ENCODE measurements at places on chromosomes 12 and 14. TPM values are rescaled to one million over a fixed set of nuclear protein-coding genes. Genes with fewer than 3 reads are reported as not detected.

DNA sequence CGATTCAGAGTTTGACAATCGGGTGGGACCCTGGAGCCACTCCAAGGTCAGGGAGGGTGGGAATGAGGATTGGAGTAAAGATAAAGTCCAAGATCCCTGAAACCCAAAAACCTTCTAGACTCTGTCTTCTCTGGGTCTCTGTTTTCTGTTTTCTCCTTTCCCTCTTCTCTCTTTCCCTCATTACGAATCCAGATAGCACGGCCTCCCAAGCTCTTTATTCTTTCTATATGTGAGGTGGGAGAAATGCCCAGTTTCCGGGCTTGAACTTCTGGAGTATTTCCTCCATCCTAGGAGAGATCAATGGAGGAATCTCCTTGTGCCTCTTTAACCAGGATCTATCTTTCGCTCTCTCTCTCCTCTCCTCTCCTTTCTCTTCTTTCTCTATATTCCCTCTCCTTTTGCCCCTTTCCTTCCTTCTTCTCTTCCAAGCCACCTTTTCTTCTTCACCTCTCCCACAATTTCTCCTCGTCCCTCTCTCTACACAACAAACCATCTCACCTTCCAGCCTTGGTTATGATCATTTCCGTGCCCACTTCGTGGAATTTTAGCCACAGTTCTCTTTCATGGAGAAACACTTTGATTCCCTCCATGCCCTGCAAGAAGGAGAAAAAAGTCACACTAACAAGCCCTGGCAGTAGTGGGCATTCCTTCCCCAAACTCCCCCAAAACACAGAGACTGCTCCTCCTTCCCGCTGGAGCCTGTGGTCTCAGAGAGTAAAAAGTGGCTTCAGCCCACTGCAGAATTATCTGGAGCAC lies 4.4 kb downstream of the TBX5 start:
- no peak for DNase-seq

The PGAM5 gene
- polyA plus RNA-seq = 15.1 TPM

- DNase-seq = no peak
Measured at GRCh38 chr12:97292588-97292987, 170.0 kb upstream of the RMST start.

GRCh38 chr12:12224240-12224940 lies 42.5 kb downstream of the LRP6 start:
- DNase-seq = no peak

DNA sequence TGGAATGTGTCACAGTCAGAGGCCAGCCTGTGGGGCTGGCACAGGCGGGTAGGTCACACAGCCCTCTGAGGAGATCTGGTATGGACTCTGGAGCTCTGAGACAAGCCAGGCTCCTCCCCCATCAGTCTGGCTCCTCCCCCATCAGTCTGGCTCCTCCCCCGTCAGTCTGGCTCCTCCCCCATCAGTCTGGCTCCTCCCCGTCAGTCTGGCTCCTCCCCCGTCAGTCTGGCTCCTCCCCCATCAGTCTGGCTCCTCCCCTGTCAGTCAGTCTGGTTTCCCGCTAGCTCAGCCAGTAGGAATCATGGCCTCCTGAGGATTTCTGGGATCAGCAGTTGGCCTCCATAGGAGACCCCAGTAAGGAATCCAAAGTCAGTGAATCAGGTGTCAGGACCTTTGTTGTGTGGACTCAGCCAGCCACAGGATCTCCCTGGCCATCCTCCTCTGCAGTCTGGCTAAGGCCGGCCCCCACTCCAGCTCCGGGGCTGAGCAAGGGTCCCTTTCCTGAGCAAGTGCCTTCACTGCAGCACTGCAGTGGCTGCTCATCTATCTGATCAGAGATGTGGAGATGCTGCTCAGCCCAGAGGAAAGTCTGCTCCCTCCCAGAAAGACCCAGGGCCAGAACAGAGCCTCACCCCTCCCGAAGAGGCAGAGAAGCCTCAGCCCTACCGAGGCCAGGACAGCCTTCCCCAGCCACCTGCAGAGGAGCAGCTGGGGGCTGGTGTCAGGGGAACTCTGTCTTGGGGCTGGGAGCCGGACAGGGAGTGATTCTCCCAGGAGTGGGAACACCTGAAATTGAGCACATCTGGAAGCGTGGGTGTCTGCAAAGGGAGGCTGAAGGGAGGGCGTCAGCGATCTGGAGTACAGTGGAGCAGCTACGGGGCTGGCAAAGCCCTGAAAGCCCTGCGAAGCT lies 35.7 kb downstream of the IQSEC3 start:
- no peak for DNase-seq

GRCh38 chr12:64192644-64193444 lies 29.3 kb downstream of the KICS2 start:
- no peak for DNase-seq

The HCAR3 gene
- 0.05 TPM for polyA plus RNA-seq

The FGF23 gene
- 0.68 TPM for polyA plus RNA-seq

The VSIG10 gene
- polyA plus RNA-seq = 9.1 TPM

DNA sequence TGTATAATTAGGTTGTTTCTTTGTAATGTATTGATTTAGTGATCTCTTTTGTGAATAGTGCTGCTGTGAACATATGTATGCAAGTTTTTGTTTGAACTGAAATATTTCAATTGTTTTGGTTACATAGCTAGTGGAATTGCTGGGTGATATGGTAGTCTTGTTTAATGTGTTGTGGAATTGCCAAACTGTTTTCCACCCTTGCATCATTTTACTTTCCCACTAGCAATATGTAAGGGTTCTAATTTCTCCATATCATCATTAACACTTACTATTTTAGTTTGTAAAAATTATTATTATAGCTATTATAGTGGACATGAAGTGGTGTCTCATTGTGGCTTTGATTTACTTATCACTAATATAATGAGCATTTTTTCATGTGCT lies 5.9 kb downstream of the G2E3 start:
- DNase-seq = no peak

- DNase-seq = no peak
Measured at GRCh38 chr14:33056213-33056612, 117.5 kb downstream of the NPAS3 start.

DNA sequence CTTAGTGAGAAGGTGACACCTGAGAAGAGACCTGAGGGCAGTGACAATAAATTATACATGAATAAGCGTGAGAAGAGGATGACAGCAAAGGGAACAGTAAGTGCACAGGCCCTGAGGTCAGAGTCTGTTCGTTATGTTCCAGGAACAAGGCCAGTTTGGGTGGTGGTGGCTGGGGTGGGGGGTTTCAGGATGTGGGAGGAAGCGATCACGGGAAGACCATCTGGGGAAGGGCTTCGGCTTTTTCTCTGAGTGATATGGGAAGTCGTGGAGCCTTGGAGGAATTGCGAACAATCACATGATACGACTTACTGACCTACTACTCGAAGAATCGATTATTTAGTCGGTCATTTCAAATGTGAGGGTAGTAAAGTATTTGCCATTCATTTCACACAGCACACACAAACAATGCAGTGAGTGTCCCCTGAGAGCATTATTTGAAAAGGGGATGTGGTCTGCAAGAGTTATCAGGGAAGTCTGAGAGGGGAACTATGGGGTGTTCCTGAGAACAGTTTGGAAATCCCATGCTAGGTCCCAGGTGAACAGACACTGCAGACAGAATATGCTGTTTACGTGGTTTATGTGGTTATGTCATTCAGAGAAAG lies 94.7 kb downstream of the SLC38A1 start:
- no peak for DNase-seq

DNA sequence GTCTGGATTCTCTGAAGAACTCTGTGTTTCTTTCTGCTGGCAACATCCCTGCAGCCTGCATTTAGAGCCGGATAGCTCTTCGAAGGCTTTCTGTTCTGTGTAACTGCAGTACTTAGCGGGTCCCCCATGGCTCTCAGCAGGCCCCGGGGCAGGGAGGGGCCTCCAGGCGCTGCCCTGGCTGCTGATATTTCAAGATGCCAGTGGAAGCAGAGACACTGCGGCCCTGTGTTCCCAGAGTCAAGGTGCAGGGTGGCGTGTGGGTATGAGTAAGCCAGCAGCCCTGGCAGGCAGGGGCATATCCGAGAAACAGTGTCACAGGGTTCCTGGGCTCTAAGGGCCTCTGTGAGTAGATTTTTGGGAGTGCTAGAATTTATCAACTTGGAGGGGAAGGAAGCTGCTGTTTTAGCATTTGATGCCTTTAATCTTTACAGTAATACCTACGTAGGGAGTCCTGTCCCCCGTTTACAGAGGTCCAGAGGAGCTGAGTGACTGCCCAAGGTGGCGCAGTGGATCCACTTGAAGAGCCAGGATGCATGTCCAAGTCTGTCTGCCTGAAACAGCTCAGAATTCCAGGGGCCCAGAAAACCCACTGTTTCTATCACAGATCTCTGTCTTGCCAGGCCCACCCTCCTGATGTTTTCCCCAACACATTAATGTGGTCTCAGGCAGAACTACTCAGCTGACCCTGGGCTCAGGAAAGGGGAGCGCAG lies 16.2 kb downstream of the ESRRB start:
- DNase-seq = no peak

GRCh38 chr12:63103494-63104131 lies 47.4 kb downstream of the AVPR1A start:
- no peak for DNase-seq

The CMA1 gene
- not detected for polyA plus RNA-seq

The VWF gene
- polyA plus RNA-seq = 181 TPM

The FBLN5 gene
- polyA plus RNA-seq = 122 TPM

DNA sequence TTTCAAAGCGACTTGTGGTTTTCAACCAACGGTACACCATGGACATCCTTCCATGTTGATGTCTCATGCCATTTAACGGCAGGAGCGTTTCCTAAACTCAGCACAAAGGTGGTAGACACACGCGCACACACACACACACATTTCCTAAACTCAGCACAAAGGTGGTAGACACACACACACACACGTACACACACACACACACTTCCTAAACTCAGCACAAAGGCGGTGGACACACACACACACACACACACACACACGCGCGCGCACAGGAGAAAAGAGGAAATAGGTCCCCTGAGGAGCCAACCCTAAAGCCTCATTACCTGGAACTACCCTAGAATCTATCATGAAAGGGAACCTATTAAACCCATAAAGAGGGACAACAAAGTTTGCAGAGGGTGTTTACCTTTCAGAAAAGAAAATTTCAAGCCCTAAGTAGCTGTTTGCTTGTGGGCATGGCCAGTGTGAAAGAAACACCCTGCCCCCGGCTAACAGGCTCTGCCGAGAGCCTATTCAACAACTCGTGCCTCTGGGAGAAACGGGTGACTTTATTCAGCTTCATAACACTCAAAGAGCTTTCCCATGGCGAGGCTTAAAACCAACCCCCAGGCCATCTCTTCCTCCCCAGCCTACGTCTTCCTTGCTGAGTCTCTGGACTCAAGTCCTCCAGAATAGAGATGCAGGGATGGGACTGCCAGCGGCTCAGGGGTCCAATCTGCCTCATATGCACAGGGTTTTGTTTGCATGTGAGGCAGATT lies 31.8 kb downstream of the SLC8B1 start:
- no peak for DNase-seq

- no peak for DNase-seq
Measured at GRCh38 chr12:89208661-89209096, 143.6 kb downstream of the DUSP6 start.

The SLC39A5 gene
- 0.18 TPM for polyA plus RNA-seq

DNA sequence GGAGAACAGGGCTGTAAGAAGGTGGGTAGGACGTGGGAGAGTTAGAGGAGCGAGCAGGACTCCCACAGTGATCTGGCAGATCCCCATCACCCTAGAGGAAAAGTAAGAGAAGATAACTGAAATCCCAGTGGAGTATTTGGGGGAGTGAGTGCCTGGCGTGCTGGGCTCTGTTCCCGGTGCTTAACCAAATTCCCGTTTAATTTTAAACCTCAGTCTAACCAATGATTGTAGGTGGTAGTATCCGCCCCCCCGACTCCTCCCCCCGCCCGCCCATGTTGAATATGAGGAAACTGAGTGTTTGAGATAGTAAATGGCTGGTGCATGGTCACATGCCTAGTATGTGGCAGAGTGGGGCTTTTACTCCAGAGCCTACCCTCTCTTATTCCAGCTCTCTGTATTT lies 1.2 kb downstream of the TARBP2 start:
- DNase-seq = peak; percentile 62

The MYF5 gene
- polyA plus RNA-seq = not detected

GRCh38 chr12:33588725-33589405 lies 149.2 kb upstream of the SYT10 start:
- DNase-seq = no peak

The RNF212B gene
- polyA plus RNA-seq = not detected

GRCh38 chr12:6135071-6135470 lies 10.6 kb upstream of the VWF start:
- DNase-seq = no peak

DNA sequence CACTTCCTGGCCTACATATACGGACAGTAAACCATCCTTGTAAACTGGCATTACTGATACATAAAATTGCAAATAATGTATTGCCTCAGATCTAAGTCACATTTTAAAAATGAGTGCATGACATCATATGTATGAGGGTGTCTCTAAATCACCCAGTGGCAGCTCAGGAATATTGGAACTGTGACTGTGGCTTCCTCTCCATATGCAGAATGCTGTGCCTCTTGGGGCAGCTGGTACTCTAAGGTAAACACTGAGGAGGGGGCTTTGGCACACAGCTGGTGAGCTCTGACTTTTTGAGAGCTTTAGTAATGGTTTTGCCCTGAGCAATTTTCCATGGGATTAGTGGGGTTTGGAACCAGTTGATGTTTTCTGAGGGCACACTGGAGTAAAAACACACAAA lies 263.7 kb downstream of the BMP4 start:
- no peak for DNase-seq

- no peak for DNase-seq
Measured at GRCh38 chr12:117718141-117718540, 250.6 kb downstream of the KSR2 start.

DNA sequence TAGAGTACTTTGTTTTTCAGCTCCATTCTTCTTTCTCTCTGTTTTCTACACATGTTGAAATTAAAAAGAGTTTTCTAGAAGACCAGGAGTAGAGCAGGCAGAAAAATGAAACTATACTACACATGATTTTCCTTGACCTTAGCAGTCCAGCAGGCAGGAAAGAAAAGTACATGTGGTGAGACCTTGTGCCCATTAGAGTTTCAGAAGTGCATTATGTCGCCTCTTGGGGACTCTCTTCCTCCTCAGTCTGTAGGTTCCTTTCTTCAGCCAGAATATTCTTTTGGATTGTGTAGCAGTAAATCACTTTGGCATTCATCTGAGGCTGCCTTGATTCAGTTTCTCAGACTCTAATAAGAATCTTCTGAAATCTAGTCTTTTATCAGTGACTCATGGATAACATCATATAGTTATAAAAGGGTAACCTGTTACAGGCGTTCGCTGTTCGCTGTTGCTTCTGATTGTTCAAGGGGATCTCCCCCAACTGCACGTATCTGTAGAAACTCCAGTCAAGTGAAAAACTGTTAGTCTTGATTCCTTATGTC lies 161.8 kb downstream of the ANO4 start:
- no peak for DNase-seq

The CLEC14A gene
- 44.0 TPM for polyA plus RNA-seq
